Stimulated activated CD4-positive, alpha-beta T cell treated with anti-CD3 and anti-CD28 coated beads, Interleukin-2, amount 100 ng/mL, for 24 hours (primary cell): ENCODE measurements at places on chromosomes 7 and 10.

- DNase-seq, result peak; percentile 74
These were observed 95.5 kb downstream of the MAP3K8 start for GRCh38 chr10:30529373-30529998.

- DNase-seq, result no peak
These were observed 175.4 kb downstream of the ARID5B start for GRCh38 chr10:62076891-62077290.

DNA sequence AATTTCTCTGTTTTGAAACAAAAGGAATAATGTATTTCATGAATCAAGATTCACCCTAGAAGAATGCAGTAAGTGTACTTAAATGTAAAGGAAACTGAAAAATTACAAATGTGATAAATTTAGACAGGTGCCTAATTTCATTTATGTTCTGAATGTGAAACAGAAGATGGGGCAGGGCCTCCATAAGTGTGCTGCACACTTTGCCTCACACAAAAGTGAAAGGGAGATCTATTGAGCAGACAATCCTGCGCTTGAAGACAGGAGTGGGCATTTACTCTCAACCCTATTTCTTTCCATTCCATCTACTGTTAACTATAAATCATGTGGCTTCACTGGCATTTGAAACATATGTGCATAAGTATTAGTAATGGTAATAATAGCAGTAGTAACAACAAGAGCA, 36.2 kb downstream of the GNG11 start:
- DNase-seq, result no peak

DNA sequence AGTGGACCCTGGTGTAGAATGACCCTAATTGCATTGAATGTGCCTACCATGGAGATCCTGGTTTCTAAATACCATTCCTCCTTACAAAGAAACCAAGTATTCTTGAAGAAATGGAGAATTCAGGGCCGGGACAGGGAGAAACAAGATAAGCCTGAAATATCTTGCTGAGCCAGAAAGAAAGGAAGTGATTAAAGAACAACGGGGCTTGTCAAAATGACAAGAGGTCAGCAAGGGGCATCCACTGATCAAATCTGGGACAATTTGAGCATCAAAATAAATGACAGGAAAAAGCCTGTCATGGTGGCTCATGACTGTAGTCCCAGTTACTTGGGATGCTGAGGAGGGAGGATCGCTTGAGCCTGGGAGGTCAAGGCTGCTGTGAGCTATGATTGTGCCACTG, 8.1 kb downstream of the ABHD11 start:
- DNase-seq, result no peak

DNA sequence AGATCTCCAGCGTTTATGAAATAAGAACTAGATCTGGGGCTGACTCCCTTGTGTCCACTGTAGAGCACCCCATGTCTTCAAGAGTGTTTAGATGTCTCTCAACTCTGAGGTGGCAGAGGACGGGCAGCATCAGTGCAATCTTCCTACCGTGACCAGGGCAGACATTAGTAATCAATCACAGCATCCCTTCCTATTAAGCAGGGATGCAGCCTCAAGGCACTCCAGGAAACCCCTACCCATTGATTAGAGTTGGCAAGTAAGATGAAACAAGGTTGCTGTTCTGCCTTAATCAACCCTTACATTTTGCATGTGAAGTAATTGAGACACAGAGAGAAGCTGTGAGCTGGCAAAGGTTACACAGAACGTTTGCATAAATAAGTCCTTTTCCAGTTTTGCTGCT, 283.7 kb upstream of the ZMIZ1 start:
- DNase-seq, result no peak

GRCh38 chr7:102093599-102094315, 192.9 kb upstream of the SH2B2 start:
- DNase-seq, result no peak

DNA sequence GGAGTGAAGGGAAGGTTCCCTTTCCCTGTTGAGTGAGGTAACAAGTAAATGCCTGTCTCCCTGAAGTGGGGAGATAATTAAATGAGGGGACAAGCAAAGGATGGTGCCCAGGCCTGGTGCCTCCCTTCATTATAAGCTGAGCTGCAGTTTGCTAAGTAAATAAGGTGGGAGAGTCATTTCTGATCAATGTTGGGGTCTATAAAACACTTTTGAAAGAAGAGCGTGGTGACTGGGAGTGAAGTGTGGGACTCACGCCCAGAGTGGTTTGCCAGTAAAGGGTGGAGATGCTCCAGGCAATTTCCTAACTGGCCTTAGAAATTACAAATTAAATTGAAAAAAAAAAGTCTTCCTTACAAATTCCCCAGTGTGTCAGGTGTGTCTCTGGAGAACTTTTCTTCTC, 9.6 kb upstream of the GPR15LG start:
- no peak for DNase-seq

DNA sequence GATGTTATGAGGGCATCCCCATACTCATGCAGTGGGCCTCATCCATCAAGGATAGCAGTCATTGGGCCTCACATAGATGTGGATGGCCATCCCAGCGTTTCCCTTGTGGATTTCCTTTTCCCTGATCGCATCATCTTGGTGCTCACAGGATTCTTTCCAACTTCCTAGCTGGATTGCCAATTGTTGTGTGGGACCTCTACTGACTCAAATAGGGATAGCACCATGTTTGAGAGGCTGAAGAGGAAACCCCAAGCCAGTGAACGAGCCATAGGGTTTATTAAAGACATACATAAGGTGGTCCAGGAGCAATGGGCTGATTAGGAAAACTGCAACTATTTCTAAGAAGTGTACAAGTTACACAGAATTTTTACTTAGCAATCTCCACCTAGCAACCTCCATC, 21.8 kb downstream of the ASZ1 start:
- no peak for DNase-seq
